ENCODE measurements at places on chromosomes 3 and 15.

DNA sequence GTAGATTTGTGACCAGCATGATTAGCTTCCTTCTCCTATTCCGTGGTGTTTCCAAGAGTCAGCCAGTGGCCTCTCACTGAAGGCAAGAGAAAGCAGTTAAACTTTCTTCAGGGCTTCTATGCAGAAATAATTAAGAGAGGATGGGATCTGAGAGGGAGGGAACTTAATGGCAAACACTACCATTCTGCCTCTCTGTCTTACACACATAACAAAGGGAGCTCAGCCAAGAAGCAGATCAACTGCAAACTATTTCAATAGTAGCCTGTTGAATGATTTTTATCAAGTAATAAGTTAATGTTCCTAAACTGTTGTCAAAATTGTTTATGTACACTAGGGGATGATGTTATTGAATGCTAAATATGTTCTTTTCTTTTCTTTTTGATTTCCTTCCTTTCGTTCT, 11.8 kb downstream of the OXSR1 start:
- no peak for DNase-seq

- no peak for DNase-seq
Measured at GRCh38 chr15:95169541-95170459, 938.4 kb downstream of the MCTP2 start.

DNA sequence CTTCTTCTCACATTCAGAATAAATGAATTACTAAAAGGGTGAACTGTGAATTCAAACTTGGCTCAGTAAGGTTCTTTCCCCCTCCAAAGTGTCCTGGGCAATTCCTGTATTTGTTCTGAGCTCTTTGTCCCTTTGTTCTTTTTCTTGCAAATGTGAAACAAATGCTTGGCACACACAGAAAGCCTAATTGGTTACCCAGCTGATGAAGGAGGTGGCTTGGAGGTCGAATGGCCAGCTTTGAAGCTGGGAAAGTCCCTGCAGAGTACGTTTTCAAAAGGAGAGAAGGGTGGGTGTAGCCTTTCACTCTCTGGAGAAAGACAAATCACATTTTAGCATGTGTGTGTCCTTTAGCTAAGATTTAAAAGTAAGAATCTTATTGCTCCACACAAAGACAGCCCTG, 154.4 kb downstream of the PEX5L start:
- DNase-seq, result no peak

DNA sequence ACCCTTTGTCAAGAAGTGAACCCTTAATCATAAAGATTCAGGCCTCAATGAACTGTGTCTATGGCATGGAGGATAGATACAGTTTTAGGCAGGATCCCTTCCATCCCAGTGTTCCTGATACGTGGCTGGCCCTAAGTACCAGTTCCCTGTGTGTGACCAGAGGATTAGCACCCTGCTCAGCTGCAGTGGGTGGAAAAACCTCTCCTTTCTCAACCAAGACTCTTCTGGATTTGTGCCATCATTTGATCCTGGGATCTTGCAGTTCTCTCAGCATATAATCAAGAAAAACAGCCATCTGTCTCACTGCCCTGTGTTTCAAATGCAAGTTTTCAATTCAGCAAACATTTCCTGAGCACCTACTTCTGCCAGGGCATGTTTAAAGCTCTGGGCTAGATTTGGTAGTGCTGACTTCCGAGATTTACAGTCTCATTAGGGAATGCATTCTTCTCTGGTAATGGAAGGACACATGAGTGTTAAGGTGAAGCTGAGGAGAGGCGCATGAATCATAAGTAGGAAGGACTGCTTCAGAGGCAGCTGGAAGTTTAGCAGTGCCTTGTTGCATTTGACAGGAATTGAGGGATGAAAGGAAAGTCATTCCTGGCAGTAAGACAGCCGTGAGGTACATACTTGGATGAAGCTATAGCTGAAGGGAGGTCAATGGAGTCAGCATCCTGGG, 388.3 kb downstream of the MFSD1 start:
- no peak for DNase-seq

- DNase-seq, result no peak
Measured at GRCh38 chr3:195773956-195774537, 37.7 kb downstream of the MUC4 start.

DNA sequence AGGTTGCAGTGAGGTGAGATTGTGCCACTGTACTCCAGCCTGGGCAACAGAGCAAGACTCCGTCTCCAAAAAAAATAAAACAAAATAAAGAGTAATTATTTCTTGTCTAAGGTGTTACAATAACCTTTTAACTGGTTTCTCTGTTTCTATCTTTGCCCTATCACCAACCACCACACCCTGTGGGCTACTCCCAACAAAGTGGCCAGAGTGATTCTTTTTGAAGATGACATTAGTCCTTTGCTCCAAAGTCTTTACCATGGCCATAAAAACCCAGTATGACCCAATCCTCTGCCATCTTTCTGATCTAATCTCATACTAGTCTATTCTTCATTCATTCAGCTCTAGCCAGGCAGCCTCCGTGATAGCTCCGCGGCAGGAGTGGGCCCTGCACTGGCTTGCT, 62.8 kb downstream of the RFX7 start:
- no peak for DNase-seq

- DNase-seq, result no peak
Measured at GRCh38 chr3:62667714-62668113, 207.5 kb downstream of the CADPS start.

DNA sequence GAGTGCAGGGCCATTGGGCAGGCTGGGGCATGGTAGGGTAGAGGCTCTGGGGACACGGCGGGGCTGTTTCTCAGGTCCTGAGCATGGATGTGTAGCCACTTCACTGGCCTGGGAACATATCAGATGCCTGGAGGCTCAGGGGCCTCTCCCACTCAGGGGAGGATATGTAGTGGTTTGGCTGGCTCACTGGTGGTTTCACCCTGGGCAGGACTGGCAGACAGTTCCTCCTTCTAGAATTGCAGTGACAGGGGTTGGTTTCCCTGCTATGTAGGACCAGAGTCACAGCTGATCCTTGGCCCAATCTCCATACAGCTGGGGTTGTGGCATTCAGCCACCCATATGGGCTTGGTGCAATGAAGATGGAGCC, 4.8 kb upstream of the ARHGAP31 start:
- no peak for DNase-seq
